ENCODE measurements at places on chromosomes 16 and 17.

GRCh38 chr17:59329176-59330052, 2.0 kb upstream of the YPEL2 start:
- peak; percentile 91 for DNase-seq

DNA sequence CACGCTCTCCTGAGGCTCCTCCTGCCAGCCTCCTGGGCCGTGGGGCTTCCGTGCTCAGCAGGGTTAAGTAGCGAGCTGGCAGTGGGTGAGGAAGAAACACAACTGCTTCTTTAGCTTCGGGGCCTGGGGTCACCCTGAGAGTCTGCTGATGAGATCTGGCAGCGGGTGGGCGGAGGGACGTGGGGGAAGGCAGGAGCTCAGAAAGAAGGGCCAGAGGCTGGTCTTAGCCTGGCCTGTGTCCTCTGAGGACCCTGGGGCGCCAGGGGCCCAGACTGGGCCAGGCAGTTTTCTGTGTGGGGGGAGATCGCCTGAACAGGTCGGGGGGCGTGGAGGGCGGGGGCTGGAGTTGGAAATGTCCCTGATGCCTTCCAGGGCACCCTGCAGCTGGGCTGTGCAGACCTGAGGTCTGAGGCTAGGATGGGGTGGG, 97.8 kb upstream of the GSE1 start:
- no peak for DNase-seq

DNA sequence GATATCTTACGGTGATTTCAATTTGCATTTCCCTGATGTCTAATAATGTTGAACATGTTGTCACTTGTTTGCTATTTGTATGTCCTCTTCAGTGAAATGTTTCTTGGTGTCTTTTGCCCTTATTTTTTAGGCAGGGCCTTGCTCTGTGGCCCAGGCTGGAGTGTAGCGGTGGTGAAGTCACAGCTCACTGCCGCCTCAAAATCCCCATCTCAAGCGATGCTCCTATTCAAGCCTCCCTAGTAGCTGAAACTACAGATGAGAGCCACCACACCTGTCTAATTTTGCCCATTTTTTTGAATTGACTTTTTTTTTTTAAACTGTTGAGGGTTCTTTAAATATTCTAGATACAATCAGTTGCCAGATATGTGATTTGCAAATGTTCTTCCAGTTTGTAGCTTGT, 8.3 kb downstream of the UBE2G1 start:
- no peak for DNase-seq

DNA sequence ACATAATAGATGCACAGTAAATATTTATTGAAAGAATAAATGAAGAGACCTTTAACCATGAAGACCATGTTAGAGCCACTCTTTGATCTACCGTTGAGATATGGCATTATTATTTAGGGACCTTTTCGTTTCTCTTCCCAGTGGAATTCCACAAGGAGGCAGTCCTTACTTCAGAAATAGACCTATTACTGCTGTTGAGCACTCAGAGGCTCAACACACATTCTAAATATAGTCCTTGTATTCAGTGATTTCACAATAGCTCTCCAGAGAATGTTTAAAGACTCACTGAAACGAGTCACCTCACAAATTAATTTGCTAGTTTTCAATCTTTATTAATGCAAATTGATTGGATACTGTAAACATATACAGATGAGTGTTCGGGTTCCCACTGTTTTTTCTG, 603.8 kb downstream of the CDH8 start:
- DNase-seq: peak; percentile 2

DNA sequence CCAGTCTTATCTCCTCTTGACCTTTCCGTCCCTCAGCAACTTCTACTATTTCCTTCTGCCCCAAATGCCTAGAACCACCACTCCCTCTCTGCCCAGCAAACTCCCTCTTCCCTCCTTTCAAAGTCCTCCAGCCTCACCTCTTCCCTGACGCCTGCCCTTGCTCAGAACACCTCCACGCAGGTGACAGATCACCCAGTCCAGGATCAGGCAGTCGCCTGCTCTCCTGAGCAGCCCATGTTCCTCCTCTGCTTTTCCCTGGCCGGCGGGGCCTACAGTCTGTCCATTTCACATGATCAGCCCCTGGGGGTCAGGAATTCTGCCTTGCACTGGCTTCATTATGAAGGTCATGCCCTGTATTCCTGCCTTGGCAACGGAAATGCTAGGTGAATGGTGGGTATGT, 422 bp downstream of the CD300LF start:
- DNase-seq: no peak

- DNase-seq: no peak
These were observed 370.1 kb upstream of the ZFHX3 start for GRCh38 chr16:73418051-73418450.

- peak; percentile 50 for DNase-seq
These were observed 377.6 kb downstream of the CPPED1 start for GRCh38 chr16:12426122-12426521.

GRCh38 chr16:1520461-1520860, 13.0 kb upstream of the TMEM204 start:
- no peak for DNase-seq

GRCh38 chr17:65978871-65979270, 213.1 kb downstream of the CEP112 start:
- no peak for DNase-seq

DNA sequence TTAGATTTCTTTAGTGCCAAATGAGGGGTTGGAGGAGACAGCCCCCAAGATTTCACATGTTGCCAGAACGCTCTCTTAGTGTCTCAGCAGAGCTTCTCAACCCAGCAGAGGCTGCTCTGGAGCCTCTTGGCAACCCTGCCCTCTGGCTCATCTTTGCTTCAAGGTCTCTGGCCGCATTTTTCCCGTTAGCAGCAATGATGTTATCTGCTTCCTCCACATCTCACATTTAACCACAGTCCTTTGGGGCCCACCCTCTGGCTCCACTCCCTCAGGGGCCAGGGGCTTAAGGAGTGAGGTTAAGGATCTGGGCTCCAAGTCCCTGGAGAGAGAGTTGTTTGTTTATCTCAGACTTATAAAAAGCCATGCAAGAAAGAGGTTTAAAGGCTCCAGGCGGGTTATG, 3.3 kb upstream of the XYLT1 start:
- DNase-seq: no peak

DNA sequence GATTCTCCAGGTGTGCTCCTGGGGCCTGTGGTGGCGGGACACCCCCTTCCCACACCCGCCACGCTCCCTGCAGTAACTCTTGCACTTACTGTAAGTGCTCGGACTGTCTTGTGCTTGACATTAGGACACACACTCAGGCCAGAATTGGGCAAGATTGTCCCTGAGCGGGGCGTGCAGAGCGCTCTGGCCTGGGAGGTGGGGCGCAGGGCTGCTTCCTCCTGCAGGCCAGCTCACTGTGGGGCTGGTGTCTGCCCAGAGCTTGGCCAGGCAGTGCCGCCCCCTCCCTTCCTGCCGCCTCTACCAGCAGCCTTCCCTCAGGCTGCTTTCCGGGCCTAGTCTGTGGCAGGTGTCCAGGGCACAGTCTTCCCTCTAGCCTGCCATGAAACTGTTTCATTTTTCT, 6.1 kb upstream of the ATP6V0C start:
- no peak for DNase-seq

DNA sequence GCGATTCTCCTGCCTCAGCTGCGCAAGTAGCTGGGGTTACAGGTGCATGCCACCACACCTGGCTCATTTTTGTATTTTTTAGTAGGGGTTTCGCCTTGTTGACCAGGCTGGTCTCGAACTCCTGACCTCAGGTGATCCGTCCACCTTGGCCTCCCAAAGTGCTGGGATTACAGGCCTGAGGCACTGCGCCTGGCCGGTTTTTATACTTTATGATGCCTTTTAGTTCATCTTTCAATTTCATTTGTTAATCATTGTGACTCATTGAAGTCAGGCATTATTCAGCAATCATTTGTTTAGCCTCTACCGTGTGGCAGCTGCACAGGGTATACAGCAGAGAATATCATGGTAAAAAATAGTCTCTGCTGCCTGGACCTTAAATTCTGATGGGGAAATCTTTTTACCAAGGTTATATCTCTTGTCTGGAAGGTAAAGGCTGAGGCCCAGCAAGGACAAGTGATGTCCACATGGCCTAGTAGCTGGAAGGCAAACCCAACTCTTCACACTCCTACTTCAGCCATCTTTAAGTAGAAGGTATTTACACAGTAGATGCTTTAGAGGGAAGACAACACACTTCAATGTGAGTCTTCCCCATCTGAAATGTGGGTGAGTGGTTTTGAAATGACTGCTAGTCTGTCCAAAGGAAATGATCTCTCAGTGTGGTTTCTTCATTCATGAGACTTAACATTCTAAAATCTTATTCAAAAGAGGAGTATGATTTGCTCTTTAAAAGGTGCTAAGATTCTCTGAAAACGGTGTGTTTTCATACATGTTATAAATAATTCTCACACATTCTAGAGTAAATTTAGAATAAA, 2.4 kb downstream of the PRPSAP2 start:
- DNase-seq: no peak

DNA sequence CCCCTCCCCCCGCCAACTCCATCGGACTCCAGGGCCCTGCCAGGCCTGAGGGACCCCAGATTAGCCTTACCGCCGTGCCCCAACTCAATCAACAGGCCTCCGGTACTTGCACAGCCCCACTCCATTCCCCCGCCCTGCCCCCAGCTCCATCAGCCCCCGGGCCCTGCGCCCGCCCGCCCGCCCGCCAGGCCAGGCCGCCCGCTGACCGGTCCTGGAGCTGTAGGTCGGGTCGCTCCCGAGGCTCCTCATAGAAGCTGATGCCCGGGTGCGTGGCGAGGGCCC, 308 bp downstream of the GTF3C1 start:
- no peak for DNase-seq

DNA sequence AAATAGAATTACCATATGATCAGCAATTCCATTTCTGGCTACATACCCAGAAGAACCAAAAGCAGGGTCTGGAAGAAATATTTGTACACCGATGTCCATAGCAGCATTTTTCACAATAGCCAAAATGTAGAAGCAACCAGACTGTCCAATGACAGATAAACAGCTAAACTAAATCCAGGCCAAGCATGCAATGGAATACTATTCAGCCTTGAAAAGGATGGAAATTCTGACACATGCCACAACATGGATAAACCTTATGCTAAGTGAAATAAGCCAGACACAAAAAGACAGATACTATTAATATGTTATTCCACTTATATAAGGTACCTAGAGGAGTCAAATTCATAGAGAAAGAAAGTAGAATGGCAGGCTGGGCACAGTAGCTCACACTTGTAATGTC, 25.9 kb upstream of the CREBBP start:
- no peak for DNase-seq

DNA sequence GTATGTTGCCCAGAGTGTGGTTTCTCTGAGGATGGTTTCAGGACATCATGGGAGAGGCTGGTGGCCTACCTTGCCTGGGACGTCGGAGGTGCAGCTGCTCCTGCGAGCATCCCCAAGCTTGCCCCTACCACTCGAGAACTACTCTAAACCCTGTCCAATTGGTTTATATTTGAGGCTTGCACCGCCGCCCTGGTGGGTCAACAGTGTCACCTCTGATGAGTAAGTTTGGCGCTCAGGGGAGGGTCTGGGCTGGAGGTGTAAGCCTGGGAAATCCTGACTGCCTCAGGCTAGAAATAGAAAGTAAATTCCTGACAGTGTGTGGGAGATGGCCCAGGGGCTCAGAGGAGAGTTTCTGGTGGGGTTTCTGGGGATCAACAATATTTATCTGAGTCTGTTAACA, 48.2 kb downstream of the CCDC42 start:
- no peak for DNase-seq
